Putamen (tissue), 1 donor: ENCODE measurements at places on chromosomes 6 and 20.

DNA sequence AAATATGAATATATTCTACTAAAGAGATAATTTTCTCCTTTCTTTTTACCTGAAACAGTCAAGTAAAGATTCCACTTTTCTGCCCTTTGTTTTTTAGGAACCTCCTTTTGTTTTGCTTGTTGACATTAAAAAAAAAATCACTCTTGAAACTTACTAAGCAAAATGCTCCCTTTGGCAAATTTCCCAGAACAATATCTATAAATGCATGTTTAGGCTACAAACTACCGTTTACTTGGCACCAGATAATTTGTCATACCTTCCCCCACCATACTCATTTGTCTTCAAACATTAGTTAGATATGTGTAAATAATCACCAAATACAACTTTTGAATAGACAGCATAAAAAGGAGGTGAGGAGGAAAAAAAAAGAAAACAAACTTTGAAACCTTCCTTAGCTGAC lies 604.7 kb downstream of the RFPL4B start:
- DNase-seq, result no peak

- DNase-seq, result no peak
Measured at GRCh38 chr6:158860279-158860865, 41.2 kb upstream of the EZR start.

GRCh38 chr6:95431637-95432228 lies 145.6 kb upstream of the MANEA start:
- peak; percentile 30 for DNase-seq

DNA sequence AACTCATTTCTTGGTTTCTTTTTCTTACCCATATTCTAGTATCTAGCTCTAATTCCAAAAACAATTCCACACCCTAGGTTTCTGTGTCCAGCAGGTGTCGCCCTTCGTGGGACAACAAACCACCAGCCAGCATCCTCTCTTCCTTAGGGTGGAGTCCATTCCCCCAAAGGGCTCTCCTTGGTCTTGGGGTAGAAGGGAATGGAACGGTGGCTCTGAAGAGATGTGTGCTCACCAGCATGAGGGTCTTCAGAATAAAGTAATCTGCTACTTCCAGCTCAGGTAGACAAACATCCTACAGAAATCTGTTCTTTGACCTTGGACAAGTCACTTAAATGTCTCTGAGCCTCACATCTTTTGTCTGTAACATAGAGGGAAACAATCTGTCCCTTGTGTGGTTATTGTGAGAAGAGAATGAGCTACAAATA lies 7.2 kb downstream of the HLA-DMB start:
- peak; percentile 47 for DNase-seq

GRCh38 chr6:119395192-119395591 lies 45.6 kb upstream of the MAN1A1 start:
- DNase-seq, result no peak

DNA sequence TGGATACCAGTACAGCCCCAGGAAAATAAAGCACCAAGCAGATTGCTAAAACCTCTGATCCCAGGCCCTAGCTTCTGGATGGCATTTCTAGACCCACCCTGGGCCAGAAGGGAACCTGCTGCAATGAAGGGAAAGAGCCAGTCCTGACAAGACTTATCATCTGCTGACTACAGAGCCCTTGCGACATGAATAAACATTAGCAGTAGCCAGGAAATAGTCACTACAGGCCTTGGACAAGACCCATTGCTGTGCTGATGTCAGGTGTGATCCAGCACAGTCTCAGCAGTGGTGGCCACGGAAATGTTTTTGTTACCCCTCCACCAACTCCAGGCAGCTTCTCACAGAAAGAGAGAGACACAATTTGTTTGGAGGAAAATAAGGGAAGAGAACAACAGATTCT lies 399.3 kb downstream of the HAO1 start:
- DNase-seq, result no peak

GRCh38 chr20:5316188-5317158 lies at the start of gene PROKR2:
TSS of gene PROKR2 (minus strand) at chr20:5316954. CDS start at chr20:5314369, 2,585 bp downstream.
- DNase-seq, result no peak

DNA sequence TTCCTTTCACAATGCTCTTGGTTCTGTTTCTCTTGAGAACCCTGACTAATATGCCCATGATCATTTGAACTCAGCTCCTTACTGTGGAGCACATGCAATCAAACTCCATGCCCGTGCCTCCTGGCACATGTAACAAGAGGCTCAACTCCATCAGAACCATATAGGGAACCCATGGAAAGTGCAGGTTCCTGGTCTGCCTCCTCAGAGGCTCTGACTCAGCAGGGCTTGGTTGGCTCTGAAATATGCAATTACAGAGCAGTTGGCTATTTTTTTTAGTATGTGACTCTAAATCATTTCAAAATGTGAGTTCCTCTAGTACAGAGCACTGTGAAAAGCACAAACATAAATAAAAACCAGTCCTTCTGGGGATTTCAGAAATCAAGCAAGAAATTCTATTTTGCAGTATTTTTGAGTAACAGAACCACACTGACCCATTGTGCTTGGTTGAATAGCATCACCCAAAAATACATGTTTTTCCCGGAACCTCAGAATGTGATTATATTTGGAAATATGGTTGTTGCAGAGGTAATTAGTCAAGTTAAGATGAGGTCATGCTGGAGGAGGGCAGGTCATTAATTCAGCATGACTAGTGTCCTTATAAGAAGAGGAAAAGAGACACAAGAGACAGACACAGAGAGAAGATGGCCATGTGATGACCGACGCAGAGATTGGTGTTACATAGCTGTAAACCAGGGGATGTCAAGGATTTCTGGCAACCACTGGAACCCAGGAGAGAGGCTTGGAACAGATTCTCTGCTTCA lies 13.2 kb upstream of the MAP3K4 start:
- no peak for DNase-seq

DNA sequence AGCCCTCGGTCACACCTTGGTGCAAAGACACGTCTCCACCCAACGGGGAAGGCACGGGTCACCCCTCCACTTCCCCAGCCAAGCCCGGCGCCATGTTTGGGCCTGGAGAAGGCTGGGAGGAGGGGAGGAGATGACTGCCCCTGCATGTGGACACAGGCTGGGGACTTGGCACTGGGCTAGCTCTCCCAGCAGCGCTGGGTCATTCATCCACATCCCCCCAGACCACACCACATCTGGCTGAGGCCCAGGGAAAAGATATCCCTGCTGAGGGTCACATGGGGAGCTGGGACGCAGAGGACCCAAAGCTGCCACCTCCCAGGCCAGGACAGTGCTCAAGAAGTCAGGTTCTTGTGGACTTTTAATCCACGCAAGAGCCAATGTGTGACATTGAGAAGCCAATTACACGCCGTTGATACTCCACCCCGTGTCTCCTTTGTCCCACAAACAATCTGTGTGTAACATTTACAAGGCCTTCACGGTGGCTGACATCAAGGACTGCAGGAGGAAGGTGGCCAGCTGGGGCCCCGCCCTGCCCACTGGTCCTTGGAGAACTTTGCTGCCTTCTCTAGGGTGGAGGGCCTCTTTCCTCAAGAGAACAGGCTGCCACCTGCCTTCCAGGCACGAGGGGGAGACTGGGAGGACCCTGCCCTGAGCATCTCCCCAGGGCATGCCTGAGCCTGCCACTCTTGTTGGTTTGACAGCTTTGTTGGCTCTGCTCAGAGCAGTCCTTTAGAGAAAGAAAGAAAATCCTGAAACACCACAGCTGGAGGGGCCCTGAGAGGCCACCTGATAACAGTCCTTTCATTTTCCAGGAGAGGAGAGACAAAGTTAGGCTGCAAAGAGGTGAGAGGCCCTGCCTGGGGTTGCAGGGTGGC lies 5.3 kb upstream of the IP6K3 start:
- no peak for DNase-seq

GRCh38 chr6:68039641-68040311 lies 595.3 kb upstream of the ADGRB3 start:
- no peak for DNase-seq

DNA sequence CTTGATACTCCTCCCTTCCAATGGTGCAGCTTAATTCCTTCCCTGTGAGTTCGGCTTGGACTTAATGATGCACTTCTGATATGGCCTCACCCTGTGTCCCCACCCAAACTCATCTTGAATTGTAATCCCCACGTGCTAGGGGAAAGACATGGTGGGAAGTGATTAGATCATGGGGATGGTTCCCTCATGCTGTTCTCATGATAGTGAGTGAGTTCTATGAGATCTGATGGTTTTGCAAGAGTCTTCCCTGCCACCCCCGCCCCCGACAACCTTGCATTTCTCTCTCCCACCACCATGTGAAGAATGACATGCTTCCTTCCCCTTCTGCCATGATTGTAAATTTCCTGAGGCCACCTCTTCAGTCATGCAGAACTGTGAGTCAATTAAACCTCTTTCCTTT lies 50.3 kb upstream of the HLA-G start:
- peak; percentile 50 for DNase-seq

- DNase-seq, result no peak
Measured at GRCh38 chr6:65996096-65996495, 289.1 kb upstream of the EYS start.

- no peak for DNase-seq
Measured at GRCh38 chr6:105402090-105402938, 568 bp downstream of the PREP start.

DNA sequence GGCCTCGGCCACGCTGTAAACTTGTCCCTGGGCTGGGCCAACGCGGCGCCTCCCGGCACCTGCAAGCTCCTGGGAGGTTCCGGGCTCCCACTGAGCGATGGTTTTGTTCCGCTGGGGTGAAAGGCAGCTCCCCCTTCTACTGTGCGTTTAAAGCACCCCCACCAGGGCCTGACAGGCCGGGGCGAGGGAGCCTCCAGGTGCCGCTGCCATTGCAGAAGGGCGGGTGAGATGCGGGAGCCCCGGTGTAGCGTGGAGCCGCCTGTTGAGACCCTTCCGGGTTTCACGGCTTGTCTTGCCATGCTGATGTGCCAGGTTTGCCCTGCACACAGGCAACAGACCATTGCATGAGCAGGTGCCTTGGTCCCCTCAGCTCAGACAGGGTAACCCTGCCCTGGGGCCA lies 2.9 kb downstream of the COL20A1 start:
- DNase-seq, result no peak
